CD4-positive, alpha-beta T cell treated with Interleukin-1 beta for 1 hour (primary cell): ENCODE measurements at places on chromosomes 2 and 18.

- DNase-seq = no peak
Observed at GRCh38 chr18:71844814-71845213, 699.3 kb downstream of the CBLN2 start.

DNA sequence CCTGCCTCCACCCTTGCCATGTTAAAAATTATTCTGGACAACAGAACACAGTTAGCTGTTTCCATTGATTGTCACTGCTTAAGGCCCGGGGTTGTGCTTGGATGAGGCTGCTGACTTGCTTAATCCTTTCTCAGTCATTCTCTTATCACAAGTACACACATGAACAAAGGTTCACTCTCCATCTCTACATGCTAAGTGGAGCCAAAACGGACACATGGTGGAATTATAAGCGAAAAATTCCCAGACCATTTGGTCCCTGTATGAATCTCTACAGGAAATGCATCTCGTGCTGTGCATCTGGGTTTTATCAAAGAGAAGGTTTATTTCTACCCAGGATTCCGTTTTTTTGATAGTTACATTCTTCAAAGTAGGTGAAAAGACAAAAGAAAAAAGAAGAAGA, 177.5 kb upstream of the ETAA1 start:
- no peak for DNase-seq

- DNase-seq = no peak
Observed at GRCh38 chr2:39033980-39034379, 86.9 kb downstream of the SOS1 start.

GRCh38 chr2:112879491-112880041, 31.4 kb upstream of the IL37 start:
- DNase-seq = no peak
